ENCODE measurements at places on chromosomes 7 and 10. TPM values are rescaled to one million over a fixed set of nuclear protein-coding genes. Genes with fewer than 3 reads are reported as not detected.

CTAGE15 gene
- total RNA-seq, result not detected

IFIT2 gene
- 5.8 TPM for total RNA-seq

SLC16A12 gene
- under 0.01 TPM for total RNA-seq

GRCh38 chr7:142668495-142668894 lies 80.8 kb upstream of the PRSS1 start:
- no peak for DNase-seq

- peak; percentile 96 for DNase-seq
Measured at GRCh38 chr10:77578583-77579227, 58.9 kb downstream of the KCNMA1 start.

DNA sequence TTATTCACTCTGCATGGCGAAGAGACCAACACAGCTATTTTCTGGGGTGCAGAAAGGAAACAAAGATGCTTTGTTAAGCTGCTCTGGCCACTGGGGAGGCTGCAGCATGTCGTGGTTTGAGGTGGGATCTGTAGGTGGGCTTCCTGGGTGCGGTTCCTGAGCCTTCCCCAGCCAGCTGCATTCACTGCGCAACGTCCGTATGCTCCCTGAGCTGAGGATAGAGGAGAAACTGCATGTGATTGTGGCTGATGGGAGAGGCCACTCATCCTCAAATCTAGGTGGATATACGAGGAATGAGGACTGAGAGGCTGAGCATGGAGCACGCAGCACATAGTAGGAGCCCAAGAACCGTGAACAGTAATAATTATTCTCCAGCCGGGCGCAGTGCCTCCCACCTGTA lies 9.9 kb upstream of the DNAAF5 start:
- DNase-seq, result no peak

GRCh38 chr7:29974286-29974685 lies 15.3 kb downstream of the SCRN1 start:
- no peak for DNase-seq

DNA sequence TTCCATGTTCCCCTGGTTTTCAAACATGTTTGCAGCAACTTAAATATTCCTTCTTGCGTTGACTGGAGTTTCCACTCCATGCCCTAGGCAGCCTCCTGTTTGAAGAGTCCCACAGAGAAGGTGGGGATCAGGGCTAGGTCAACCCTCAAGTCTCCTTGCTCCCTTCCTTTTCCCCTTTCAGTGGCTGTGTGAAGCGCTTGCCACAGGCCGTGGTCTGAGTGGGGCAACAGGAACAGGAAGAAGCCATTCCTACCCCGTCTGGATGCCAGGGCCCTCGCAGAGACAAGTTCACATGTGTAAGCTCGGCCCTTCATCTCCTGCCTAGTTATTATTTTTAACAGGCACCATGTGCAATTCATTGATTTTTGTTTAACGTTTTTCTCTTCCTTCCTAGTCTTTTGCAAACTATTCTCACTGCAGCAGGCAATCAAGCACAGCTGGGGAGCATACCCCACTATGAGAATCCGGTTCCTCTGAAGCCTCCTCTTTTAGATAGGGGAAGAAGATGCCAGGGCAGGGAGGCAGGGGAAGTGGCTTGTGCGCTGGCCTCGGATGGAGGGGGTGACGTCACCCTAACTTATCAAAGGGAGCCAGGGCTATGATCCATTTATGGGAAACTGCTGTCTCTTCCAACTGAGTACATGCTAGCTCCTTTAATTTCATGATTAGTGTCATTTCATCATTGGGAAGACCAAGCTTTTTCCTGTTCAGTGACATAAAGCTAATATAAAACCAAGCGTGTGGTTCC lies 64.2 kb downstream of the PRLHR start:
- DNase-seq, result peak; percentile 16

GRCh38 chr10:62093863-62094291 lies 174.8 kb downstream of the RTKN2 start:
- peak; percentile 75 for DNase-seq

DNA sequence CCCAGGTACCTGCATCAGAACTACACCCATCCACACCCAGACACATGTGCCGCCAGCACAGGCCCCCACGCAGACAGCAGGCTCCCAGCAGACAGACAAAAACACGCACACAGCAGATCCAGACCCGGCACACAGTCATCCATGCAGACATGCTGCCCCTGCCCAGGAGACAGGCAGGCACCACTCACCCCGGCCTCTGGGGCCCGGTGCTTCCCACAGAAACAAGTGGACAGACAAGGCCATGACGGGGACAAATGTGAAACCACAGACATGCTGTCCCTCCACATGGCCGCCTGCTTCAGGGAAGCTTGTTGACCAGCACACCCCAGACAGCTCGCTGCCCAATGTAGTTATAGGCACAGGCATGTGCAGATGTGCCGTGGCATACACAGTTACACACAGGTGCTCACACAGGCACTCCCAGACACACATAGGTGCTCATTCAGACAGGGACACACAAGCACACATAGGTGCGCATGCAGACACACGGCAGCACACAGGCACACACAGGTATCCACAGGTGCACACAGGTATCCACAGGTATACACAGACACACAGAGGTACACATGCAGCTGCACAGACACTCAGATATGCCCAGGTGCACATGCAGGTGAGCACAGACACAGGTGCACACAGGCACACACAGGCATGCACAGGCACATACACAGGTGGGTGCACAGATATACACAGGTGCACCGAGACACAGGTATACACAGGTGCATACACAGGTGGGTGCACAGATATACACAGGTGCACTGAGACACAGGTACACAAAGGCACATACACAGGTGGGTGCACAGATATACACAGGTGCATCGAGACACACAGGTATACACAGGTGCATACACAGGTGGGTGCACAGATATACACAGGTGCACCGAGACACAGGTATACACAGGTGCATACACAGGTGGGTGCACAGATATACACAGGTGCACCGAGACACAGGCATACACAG lies 10.5 kb upstream of the SCART1 start:
- no peak for DNase-seq

- DNase-seq, result no peak
Measured at GRCh38 chr10:95475827-95476468, 85.2 kb downstream of the SORBS1 start.

DNA sequence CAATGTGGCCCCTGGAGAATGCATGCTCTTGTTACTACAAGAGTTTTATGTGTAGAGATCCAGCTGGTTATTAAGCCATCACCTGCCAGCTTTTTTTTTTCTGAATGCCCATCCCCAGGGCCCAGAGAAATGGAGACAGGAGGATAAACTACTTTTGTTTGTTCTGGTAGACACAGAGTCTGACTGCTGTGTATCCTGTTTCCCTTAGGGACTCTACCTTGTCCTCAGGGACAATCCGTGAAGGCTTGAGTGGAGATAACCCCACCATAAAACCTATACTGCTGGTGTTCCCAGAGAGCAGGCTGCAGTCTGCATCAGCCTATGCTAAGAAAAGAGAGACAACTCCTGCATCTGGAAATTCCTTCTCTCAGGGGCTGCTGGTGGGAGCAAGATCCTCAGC lies at the start of gene OR2A5:
Gene OR2A5 (plus strand): TSS at position 301 of the 400 bp plus-strand sequence. CDS start 1,454 bp downstream, outside the sequence.
- no peak for DNase-seq

GRCh38 chr7:108503112-108504026 lies 22.6 kb downstream of the PNPLA8 start:
- peak; percentile 68 for DNase-seq

DNA sequence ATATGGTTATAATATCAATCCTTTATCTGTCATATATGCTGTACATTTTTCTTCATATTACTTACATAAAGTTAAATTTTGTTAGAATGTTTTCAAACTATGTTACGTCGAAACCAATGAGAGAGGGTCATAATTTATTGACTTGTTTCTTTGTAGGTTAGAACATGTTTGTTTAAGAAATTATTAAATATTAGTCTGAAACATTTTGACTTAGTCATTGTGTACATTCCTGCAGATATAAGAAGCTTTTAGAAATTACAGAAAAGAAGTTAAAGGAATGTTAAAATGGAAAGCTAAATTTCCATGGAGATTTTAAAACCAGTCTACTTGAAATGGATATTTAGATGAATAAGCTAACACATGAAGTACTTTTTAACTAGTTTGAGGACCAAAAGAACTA lies 99.8 kb downstream of the ANKRD30A start:
- DNase-seq, result no peak
